ENCODE measurements at places on chromosomes 5 and 9. TPM values are rescaled to one million over a fixed set of nuclear protein-coding genes. Genes with fewer than 3 reads are reported as not detected.

- ATAC-seq: no peak
Measured at GRCh38 chr9:96193236-96193755, 108.7 kb downstream of the HSD17B3 start.

GRCh38 chr9:98854266-98854665 lies 46.8 kb downstream of the GALNT12 start:
- ATAC-seq: no peak

- ATAC-seq: peak; percentile 34
Measured at GRCh38 chr5:7869474-7870136, 657 bp downstream of the MTRR start.

- ATAC-seq: peak; percentile 75
Measured at GRCh38 chr9:127568971-127569885, 42.8 kb upstream of the STXBP1 start.

- ATAC-seq: peak; percentile 42
Measured at GRCh38 chr5:132458651-132459030, 31.9 kb downstream of the IRF1 start.

DNA sequence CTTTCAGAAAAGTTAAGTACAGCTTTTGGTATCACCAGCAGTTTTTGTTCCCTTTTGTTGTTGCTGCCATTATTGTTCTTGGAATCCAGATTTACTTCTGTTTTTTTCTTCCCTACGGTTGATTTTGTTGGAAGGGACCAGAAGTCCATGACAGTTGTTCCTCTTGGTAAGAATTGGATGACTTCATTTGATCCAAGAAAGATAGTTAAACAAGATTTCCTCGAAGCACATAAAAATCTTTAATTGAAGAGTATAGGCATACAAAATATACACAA lies 65.4 kb downstream of the CDC42SE2 start:
- ATAC-seq: no peak

DNA sequence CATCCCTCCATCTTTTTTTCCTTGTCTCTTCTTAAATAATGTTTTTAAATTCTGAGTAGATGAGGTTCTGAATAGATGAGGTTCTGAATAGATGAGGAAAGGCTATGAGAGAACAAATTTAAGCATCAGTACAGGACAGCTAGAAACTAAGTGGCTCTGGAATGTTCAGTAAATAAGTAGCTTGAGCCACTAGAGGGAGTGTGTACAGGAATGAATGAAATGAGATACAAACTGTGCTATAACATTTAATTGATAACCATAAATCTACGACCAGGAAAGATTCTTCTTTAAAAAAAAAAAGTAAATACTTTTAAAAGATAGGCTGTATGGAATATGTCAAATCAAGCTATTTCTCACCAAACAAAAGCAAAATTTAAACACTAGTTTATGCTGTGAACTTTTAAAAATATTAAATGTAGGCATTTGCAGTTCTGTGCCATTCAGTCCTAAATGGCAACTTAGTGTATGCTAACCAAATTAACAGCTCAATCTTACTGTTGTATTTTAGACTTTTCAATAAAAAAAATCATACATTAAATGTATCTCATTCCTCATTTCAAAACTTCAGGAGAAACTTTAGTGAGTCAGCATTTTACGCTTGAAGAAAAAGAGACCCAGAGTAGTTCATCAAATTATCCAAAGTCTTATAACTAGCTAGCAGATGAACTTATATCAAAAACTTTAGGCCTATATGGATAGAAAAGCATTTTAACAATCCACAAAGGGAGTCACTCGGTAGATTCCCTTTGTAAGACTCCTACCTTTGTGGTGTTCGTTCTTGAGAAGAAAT lies 70.4 kb upstream of the SNX2 start:
- peak; percentile 63 for ATAC-seq

DNA sequence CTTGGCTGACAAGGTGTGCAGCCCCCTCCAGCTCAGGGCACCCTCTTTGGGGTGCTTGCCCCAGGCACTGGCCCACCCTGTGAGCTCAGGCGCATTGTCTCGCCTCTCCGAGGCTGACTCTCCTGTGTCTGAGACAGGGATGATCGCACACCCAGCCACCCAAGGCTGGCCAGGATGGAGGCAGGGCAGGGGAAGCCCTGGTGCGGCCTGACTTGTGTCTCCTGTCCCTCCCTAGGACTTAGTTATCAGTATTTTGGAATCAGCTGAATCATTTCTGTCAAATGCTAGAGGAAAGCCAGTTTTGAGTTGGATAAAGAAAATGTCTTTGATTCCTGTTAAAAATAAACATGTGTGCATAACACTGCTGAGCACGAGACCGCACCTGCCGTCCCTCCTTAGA lies 2.5 kb upstream of the DBH start:
- ATAC-seq: no peak

DNA sequence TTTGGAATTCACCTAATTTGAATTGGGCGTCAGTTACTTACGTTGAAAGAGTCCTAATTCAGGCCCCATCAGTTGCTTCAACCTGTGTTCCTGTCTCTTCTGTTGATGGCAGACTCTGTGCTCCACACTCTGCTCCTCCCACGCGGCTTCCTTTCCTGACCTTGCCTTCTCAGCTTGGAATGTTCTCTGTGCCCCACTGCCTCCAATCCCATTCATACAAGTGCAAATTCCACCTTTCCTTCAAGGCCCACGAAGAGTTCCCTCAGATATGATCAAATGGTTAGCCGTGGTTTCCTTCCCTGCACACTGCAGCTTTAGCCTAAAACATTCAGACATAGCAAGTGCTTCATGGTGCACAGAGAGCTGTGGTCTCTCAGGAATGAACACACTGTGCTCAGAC lies 65.7 kb downstream of the SREK1 start:
- ATAC-seq: no peak

- ATAC-seq: no peak
Measured at GRCh38 chr9:129183495-129184218, 5.6 kb upstream of the IER5L start.

DNA sequence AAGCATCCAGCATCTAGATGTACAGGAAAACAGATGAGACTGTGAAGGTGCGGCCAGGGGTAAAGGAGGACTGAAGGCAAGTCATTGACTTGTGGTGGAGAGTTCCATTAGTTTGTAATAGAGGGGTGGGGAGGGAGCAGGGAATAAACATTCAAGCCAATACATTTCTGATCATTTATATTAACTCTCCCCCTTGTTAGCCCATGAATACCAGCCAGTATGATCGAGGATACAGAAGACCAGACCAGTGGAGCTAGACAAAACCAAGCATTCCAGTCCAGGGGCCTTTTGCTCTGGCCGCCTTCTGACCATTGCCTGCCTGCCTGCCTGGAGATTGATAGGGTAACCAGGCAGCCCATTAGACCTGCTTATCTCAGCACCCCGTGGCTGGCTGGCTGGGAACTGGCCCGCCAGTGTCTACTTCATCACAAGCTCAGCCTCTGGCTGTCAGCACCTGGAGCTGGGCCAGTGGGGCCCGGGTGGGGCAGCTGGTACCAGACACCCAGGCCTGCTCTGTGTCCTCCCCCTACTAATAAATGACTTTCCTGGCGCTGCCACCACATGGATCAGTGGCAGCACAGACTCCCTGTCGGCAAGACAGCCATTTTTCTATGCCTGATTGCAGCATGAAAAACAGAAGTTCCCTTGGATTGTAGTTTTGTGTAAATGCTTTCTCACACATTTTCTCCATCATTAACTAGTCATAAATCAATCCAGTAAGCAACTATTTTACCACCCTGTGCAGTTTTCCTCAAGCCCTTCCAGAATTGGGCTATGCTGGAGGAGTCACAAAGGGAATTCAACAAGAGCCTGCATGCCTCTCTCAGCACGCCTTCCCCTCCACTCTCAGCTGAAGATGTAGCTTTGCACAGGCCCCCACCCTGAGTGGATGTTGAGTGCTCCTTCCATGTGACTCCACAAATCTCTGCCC lies 181.3 kb downstream of the SNCAIP start:
- ATAC-seq: peak; percentile 83

GRCh38 chr5:15367489-15367888 lies 132.5 kb upstream of the FBXL7 start:
- ATAC-seq: no peak

DNA sequence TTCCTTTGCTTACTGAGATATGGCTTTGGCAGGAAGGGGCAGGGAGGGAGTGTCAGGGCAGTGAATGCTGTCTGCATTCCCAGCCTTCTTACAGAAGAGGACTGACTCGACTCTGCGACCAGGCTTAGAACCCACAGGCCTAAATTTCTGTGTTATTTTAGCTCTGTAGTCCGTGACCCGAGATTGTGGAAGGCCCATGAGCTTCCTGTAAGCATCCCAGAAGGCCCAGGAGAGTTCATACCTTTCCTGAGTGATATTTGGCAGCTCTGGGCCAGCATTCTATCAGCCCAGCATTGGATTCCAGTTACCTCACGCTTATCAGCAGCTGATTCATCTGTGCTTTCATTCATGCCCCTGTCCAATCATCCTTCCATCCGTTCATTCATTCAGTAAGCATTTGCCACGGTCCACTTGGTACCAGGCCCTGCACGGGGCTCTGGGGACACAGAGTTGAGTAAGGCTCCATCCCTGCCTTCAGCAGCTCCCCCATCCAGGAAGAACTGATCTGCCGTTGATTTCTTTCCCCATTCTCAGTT lies 28.2 kb upstream of the RPL26L1 start:
- ATAC-seq: peak; percentile 35

DNA sequence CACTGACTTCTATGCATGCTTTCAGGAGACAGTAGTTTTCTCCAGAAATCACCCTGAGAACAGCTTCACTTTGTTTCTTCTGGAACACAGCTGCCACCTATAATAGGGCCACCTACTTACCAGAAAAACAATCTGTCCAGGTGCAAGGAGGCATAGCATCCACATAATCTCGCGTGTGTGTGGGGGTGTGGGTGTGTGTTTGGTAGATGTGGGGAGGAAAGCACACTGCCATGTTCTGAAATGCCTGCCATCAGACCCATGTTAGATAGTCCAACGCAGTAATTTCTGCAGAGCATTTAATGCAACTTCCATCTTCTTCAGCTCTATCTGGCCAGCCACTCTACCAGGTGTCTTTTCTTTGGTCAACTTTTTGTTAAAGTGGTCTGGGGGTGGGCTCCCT lies 102.9 kb downstream of the ACER2 start:
- no peak for ATAC-seq

DNA sequence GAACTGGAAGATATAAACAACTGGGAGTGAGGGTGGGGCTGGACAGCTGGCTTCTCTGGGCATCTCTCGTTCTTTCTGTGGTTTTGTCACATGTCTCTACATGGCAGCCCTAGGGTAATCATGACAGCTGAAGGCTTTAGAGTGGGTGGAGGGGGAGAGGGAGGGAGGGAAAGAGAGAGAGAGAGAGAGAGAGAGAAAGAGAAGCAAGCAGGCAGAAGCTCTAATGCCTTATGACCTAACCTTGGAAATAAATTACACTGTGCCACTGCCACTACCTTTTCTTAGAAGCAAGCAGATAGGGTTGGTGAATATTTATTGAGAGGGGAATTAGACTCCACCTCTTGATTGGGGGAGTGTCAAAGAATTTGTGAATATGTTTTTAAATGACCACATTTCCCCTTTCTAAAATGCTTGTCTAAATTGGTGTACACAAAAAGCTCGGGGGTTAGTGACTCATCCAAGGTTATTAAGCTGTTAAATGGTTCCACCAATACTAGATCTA lies 2.6 kb upstream of the DAPK1 start:
- ATAC-seq: no peak

GRCh38 chr9:126298063-126298801 lies 28.4 kb upstream of the MVB12B start:
- ATAC-seq: no peak

DNA sequence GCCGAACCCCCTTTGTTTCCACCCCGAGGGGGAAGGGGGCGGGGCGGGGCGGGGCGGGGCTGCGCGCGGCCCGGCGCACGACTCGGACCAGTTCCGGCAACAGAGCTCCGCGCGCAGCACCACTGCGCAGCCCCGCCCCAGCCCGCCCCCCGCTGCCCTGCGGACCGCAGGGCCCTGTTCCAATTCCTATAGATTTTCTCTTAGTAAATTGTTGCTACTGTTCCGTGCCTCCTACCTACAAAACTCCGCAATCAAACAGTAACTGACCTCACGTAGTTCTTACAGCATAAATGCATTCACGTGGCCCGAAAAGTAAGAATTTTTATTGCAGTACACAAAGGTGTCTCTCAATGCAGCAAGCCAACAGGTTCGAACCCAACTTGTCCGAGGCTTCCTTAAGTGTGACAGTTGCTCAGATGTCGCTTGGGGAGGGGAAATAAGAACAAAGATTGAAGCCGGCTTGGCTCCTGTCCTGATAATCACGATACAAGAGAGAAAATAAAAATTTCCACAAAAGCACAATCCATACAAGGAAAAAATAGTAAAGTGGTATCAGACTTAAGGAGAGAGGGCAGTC lies 1.2 kb upstream of the RNF38 start:
- ATAC-seq: peak; percentile 80

DNA sequence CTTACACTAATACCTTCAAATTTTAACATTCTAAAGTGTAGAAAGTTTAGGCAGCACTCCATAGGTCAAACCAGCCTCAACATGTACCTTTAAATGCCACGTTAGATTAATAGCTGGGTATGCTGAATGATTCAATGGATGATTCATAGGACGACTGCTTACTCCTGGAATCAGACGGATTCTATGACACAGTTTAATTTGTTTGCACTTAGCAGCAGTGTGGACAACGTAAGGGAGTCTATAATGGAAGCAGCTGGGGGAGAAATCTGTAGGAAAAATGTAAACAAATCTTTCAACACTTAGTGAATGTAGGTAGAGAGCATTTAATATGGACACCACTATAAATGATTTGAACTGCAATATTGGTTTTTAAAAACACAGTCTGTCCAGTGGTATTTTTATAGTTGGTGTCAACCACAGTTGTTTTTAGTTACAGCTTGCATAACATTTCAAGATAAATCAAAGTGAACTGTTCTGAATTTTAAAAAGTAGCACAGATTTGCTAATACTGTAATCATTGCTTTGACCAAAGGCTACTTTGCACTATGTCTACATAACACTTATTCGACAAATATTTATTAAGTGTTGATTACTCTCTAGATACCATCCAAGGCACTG lies 701.5 kb upstream of the MEF2C start:
- peak; percentile 98 for ATAC-seq

- peak; percentile 89 for ATAC-seq
Measured at GRCh38 chr5:39217365-39218281, 1.7 kb downstream of the FYB1 start.

Gene MFAP3
- total RNA-seq: 19.6 TPM

Gene TAF11L12
- total RNA-seq: not detected

Gene OLFML2A
- 12.3 TPM for total RNA-seq

Gene STK10
- 7.3 TPM for total RNA-seq

Gene SLC36A2
- total RNA-seq: not detected

Gene TMEM174
- total RNA-seq: not detected

Gene HDHD3
- total RNA-seq: 41.2 TPM

Gene FBXO10
- total RNA-seq: 3.4 TPM

Gene PGM5
- 4.1 TPM for total RNA-seq
